Stimulated activated CD8-positive, alpha-beta memory T cell treated with anti-CD3 and anti-CD28 coated beads, Interleukin-12 subunit alpha, Interleukin-12 subunit beta, amount 100 ng/mL, for 1 hour (primary cell): ENCODE measurements at places on chromosomes 4 and X.

- DNase-seq, result no peak
Observed at GRCh38 chr4:67614186-67614585, 55.7 kb downstream of the STAP1 start.

GRCh38 chrX:17214962-17215361 lies 160.0 kb upstream of the NHS start:
- no peak for DNase-seq

GRCh38 chr4:161197474-161197873 lies 966.3 kb downstream of the FSTL5 start:
- no peak for DNase-seq

DNA sequence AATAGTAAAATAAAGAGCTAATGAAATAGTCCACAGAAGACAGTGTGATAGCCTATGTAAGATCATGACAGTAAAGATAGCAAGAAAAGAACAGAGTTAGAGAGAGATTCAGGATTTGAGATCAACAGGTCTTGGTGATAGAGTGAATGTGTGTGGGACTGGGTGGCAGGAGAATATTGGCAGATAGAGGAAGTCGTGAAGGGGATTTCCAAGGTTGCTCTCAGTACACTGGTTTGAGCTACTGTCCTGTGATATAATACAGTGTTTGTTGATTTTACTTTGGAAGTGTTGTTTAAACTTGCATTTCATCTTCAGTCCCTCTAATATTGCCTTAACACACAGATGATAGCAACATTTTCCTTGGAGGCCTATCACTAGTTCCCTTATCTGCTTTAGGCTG lies 44.1 kb downstream of the DTHD1 start:
- DNase-seq, result no peak

- no peak for DNase-seq
Observed at GRCh38 chrX:30570505-30570904, 7.1 kb downstream of the TASL start.

GRCh38 chr4:52863324-52863723 lies 1.2 kb downstream of the RASL11B start:
- no peak for DNase-seq

DNA sequence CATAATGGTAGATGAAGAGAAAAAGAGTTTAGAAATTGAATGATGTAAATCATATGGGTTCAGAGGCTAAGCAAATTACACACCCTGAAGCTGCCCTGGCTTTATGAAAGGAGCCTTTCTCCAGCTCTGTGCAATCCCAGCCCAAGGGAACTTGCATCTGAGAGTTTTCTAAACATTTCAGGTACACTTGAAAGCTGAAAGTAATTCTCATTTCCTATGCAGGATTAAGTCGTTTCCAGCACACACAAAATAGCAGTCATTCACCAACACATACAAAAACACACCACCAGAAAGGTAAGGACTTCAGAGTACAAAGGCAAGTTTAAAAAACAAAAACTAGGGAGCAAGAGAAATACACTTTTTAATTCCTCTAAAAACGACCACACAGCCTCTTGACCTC lies 1.7 kb downstream of the PDGFC start:
- no peak for DNase-seq

GRCh38 chr4:122775987-122776836 lies 43.7 kb downstream of the BBS12 start:
- DNase-seq, result no peak

DNA sequence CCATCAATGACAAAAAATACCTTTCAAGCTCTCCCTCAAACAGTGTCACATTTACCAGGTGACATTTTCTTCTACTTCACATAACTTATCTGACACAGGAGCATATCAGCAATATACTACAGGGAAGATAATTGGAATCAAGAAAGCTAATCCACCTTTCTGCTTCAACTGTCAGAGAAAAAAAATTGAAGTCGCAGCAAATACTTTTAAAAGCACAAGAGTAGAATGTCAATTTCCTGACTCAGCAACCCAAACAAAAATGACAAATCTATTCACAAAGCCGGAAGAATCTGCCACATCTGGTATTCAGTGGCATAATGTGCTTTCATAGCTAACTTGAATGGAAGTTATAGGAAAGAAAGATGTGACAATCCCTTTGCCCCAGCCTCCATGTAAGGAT lies 36.7 kb downstream of the AGA start:
- no peak for DNase-seq

DNA sequence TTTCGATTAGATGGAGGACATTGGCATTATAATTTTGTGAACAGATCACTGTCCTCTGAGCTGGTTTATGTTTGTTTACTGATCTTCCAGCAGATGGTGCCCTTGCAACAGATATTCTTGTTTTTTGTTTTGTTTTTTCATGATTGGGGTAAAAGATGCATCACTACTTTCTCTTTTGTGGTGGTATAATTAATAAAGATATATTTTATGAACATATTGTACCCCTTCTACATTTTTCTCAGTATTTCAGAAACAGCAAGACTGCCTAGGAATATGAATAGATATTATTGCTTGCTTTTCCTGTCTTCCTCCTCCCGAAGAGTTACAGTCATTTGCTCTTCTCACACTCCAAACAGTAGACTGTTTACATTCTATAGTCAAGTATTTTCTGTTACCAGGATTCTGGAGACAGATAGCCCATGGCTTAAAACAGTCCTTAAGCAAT lies 905.2 kb downstream of the TRAM1L1 start:
- no peak for DNase-seq

GRCh38 chr4:41332510-41333054 lies 75.9 kb downstream of the UCHL1 start:
- no peak for DNase-seq

- no peak for DNase-seq
Observed at GRCh38 chr4:44722001-44722400, 4.4 kb downstream of the GNPDA2 start.

- no peak for DNase-seq
Observed at GRCh38 chr4:79904331-79904730, 168.7 kb downstream of the ANTXR2 start.

- no peak for DNase-seq
Observed at GRCh38 chr4:7234355-7235029, 42.2 kb downstream of the SORCS2 start.

GRCh38 chrX:66994729-66995128 lies 355.9 kb upstream of the EDA2R start:
- no peak for DNase-seq

- no peak for DNase-seq
Observed at GRCh38 chr4:165299399-165300060, 27.9 kb upstream of the MSMO1 start.

DNA sequence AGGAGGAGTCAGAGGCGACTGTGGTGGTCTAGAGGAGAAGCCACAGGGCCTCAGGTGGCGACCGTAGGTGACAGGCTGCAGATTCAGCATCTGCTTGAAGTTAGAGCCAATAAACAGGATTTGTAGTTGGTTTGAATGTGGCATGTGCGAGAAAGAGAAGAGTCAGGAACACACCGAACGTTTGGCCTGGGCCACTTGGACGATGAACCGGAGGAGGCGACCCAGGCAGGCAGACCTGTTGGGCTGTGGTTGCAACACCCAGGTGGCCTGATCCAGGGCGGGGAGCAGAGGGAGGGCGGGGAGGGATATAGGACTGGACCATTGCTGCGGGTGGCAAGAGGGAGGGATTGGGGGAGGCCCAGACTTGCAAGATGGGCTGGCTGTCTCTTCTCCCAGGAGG lies 10.0 kb upstream of the PSAPL1 start:
- no peak for DNase-seq
